ENCODE measurements at places on chromosomes 11 and 22.
A peak's percentile ranks its signal among the peaks of the same experiment; 100 is the strongest.

GRCh38 chr11:67357831-67358670 lies 4.7 kb upstream of the POLD4 start:
- no peak for DNase-seq

DNA sequence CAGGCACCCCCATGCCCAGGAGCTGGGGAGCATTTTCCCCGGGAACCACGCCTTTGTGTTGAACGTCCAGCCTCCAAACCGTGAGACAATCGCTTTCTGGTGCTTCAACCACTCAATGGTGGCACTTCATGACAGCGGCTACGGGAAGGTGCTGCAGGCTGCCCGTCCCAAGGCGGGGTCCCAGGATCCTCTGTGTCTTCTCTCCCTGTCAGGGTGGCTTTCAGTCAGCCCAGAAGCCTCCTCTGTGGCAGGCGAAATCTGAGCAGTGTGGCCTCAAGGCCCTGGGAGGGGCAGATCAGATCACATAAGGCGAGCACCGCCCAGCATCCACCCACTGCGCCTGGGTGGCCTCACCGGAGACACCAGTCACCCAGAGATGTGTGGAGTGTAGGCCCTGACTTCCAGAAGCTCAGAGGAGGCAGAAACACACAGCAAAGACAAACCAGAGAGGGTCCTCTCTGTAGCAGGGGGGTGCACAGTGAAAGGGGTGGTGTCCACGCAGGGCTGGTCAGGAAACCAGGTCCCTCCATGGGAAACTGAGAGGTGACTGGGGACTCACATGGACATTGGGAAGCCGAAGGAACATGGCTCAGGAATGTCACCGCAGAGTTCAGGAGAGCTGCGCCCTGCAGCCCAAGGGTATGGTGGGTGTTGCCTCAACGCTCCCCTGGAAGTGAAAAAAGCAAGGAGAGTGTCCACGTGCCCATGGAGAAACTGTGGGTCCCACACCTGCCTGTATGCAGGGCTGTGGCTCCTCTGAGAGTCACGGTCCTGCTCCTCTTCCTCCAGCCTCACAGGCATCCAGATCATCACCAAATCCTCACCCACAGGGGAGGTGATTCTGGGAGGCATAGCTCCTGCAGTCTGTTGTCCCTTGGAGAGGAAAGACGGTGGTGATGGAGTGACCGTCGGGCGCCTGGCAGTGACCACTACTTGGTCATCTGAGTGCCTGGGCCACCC lies 1420.7 kb downstream of the TBC1D22A start:
- DNase-seq: no peak

- no peak for DNase-seq
These were observed 67.5 kb downstream of the PRR5L start for GRCh38 chr11:36363361-36364268.

DNA sequence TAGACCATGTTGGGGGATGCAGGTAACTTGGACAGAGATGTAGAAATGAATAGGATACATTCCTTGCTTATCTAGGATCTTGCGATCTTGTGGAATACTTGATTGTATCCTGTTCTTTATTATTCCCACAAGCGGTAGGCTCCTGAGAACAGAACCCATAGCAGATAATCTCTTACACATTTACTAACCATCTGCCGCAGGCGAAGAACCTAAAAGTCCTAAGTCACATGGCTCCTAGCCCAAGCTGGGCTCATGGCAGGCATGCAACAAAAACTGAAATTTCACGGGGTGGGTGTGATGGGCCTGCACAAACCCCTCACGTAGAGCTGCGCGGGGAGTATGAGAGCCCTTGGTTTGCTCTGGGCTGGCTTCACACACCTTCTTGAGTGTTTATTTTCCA lies 177.4 kb upstream of the NECTIN1 start:
- DNase-seq: no peak

GRCh38 chr11:79575701-79576100 lies 134.9 kb upstream of the TENM4 start:
- no peak for DNase-seq

- DNase-seq: peak; percentile 68
These were observed 66.8 kb downstream of the FEZ1 start for GRCh38 chr11:125429174-125429707.

- no peak for DNase-seq
These were observed 35.3 kb upstream of the LRRC32 start for GRCh38 chr11:76705826-76706225.

DNA sequence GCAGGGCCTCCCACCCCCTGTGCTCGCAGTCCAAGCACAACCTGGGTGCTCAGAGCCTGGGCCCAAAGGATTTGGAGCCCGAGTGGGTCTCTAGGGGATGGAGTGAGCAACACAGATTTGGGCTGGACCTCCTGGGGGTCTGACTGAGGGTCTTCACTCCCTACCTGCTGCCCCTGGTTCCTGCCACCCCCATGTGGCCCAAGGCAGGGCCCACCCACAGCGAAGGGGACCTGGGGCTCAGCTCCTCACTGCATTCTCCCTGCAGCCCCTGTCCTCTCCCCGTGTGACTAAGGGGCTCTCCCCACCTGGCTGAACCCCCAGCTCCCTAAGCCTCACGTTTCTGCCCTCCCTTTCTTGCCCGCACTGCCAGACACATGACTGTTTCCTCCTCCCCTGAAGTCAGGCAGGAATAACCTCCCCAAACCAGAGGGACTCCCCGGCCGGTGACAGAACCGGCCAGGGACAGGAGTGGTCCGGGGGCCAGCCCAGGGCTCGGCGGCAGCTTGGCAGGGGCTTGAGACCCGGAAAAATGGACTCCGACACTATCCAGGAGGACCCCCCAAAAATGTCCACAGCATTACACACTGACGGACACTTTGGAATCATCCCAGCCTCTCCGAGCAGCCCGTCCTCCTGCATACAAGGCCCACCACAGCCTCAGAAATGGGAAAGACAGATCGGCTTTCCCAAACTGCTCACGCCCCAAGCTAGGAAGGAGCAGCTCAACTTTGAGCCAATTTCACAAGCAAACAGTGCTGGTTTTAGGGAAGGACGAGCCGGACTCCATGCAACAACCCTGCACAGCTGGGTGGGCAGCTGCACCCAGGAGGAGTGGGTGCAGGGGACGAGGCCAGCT lies 57.8 kb downstream of the BRD1 start:
- no peak for DNase-seq

- no peak for DNase-seq
These were observed 44.2 kb upstream of the POU2AF1 start for GRCh38 chr11:111423250-111423615.

GRCh38 chr11:12058425-12059115 lies 50.1 kb upstream of the DKK3 start:
- no peak for DNase-seq

GRCh38 chr11:88122956-88123355 lies 52.3 kb downstream of the RAB38 start:
- no peak for DNase-seq

- no peak for DNase-seq
These were observed 14.8 kb downstream of the PPFIBP2 start for GRCh38 chr11:7528514-7529049.

DNA sequence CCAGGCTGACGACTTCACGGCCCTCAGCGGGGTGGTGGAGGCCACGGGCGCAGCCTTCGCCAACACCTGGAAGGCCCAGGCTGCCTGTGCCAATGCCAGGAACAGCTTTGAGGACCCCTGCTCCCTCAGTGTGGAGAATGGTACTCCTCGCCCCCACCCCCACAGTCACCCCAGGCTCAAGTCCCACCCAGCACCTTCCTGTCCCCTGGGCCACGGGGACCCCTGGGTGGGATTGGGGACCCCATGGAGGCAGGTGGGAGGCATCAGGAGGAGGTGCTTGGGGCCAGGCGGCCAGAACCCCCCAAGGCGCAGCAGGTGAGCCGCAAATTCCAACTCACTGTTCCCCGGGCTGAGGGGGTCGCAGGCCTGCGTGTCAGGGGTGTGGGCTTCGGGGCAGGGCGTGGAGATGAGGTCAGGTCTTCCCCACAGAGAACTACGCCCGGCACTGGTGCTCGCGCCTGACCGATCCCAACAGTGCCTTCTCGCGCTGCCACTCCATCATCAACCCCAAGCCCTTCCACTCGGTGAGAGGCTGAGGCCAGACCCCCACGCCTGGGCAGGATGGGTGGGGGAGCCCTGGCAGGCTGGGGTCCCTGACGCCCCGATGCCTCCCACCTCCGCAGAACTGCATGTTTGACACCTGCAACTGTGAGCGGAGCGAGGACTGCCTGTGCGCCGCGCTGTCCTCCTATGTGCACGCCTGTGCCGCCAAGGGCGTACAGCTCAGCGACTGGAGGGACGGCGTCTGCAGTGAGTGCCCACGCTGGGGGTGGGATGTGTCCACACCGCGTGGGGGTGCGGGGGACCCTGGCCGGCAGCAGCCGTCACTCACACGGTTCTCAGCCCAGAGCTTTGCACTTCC lies 9.4 kb downstream of the MUC5B start:
- no peak for DNase-seq

- no peak for DNase-seq
These were observed 472.2 kb downstream of the INSC start for GRCh38 chr11:15586741-15587473.

DNA sequence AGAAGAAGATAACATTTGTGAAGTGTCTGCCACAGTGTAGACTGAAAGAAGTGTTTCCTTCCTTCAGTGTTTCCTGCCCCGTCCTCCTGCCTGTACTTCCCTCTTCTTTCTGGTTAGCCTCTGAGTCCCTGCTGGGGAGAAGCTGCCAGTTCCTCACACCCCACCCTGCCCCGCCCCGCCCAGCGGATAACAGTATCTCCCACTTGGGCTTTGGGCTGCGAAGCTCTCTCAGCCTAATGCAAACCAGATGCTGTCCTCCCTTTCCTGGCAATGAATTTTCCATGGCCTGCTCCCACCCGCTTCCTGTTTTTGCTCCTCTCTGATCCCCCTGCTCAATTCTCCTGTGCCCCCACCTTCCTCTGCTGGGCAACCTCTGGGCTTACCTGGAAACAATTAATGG lies 5.2 kb upstream of the RAB3IL1 start:
- DNase-seq: no peak

DNA sequence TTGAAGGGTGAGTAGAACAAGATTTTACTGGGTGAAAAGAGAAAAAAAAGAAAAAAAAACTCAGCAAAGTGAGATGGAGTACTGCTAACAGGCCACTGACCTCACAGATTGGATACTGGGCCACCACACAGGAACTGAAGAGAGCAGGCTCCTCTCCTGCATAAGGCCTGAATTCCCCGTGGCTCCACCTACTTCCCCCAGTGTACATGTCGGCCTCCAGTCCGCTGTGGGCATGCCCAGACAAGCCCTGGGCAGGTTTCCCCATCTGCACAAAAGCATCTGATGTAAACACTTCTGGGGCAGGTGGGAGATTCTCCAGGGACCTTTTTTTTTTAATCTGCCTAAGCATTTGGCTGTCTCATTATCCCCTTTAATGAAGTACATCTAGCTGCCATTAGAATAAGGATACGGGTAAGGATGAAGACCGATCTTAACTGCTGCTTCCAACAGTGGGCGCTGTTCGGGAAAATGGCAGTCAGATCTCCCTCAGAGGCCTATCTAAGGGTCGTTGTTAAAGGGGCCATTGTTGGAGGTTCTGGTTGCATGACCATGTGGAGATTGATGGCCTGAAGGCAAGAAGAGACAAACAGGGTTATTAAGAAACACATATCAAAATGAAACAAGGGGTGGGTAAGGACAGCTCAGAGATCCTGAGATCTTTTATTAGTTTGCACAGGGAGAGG lies 48.5 kb downstream of the MS4A13 start:
- no peak for DNase-seq

GRCh38 chr11:130624971-130625544 lies 176.6 kb downstream of the ADAMTS15 start:
- no peak for DNase-seq

- no peak for DNase-seq
These were observed 10.3 kb downstream of the PARVG start for GRCh38 chr22:44191036-44191454.

DNA sequence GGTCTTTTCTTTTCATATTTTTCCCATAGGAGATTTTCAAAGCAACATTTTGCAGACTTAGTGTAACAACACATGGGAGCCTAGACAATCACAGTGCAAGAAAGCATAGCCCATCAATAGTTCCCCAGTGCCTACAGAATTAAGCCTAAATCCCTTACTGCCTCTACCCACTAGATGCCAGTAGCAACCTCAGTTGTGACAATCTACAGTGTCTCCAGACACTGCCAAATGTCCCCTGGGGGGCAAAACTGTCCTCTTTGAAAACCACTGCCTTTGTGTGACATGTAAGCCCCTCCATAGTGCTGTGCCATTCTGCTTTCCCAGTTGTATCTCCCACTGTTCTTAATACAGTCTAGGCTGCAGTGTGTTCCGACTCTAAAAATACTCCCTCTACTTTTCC lies 1329.0 kb downstream of the LRRC4C start:
- DNase-seq: no peak

DNA sequence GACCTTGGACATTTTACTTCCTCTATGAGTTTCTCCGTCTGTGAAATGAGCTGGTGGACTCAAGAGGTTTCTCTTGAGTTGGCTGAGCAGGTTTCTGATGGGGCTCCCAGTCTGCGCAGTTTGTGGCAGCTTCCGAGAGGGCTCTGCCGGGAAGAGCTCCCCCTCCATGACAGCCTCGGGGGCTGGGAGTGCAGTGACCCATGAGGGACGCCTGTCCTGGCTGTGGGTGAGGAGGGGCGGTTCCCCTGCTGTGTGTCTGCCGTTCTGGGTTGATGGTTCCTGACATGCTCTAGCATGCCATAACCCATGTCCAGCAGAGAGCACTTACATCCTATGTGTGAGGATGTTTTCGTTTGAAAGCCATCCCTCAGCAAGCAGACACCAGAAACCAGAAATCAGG lies 14.8 kb downstream of the CSF2RB start:
- DNase-seq: no peak

- DNase-seq: no peak
These were observed 3.7 kb downstream of the EFEMP2 start for GRCh38 chr11:65868907-65869306.

GRCh38 chr11:1455032-1455762 lies 31.4 kb downstream of the MOB2 start:
- no peak for DNase-seq

GRCh38 chr11:108802492-108802891 lies 137.6 kb downstream of the DDX10 start:
- no peak for DNase-seq

- no peak for DNase-seq
These were observed 61.4 kb downstream of the PPFIA1 start for GRCh38 chr11:70331901-70332300.

GRCh38 chr11:13874597-13874996 lies 87.9 kb upstream of the SPON1 start:
- no peak for DNase-seq

DNA sequence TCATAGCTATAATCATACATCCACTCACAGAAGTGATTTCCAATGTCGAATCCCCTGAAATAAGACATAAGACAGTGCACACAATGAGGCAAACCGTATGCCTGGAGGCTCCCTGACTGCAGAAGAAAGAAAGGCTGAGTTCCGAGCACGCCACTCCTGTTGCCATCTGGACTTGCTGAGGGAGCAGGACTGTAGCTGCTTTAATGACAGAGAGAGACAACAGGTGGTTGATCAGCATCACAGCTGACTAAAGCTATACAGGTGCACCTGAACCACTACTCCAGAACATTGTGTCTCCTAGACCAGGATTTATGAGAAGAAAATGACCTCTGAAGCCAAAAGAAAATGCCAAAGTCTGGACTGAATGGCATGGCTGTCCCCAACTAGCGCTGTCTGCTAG lies 27.0 kb downstream of the TCIRG1 start:
- DNase-seq: no peak
